ENCODE measurements at places on chromosomes 7 and 10.
A peak's percentile ranks its signal among the peaks of the same experiment; 100 is the strongest.

DNA sequence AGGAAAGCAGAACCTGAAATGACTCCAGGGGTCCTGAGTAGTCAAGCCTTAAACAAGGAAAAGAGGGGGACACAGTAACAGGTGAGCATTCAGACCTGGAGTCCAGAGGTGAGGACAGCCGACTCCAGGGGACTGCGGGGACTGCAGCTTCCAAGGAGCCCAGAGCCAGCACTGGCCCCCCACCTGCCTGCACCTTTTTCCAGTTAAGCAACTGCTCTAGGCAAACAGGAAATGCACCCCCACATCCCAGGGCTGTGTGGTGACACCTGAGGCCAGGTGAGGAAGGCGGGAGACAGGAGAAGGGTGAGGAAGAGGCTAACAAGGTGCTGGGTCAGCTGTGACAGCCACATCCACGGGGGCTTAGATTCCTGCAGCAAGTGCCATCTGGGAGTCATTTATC is 20.1 kb upstream of the EN2 start:
- DNase-seq = no peak

GRCh38 chr10:113073549-113074189 is 123.6 kb downstream of the TCF7L2 start:
- DNase-seq = no peak

- DNase-seq = peak; percentile 2
Observed at GRCh38 chr7:124101173-124101768, 68.4 kb upstream of the TMEM229A start.

GRCh38 chr7:55081068-55081467 is 62.3 kb downstream of the EGFR start:
- no peak for DNase-seq

GRCh38 chr7:96995406-96996110 is 9.8 kb upstream of the DLX6 start:
- no peak for DNase-seq

DNA sequence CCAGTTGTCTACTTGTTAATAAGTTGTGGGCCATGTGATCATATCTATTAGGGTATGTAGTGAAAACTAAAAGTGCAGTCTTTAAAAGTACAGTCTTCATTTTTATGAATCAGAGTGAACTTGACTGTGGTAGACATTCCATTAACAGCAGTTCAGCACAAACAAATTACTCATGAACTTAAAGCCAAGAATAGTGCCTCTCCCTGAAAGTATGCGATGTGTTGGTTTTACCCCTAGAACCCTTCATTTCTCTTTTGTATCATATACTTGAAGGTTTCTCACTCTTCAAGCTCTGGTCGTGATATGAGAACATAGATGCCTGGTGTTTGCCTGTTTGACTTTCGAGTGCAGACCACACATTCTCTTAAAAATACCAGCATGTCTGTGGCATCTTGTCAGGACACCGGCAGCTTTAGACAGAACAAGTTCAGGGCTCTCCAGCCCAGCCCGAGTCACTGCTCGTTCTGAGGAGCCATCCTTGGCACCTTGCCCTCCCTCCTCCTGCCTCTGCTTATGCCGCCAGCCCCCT is 159.3 kb downstream of the LCOR start:
- DNase-seq = peak; percentile 15

DNA sequence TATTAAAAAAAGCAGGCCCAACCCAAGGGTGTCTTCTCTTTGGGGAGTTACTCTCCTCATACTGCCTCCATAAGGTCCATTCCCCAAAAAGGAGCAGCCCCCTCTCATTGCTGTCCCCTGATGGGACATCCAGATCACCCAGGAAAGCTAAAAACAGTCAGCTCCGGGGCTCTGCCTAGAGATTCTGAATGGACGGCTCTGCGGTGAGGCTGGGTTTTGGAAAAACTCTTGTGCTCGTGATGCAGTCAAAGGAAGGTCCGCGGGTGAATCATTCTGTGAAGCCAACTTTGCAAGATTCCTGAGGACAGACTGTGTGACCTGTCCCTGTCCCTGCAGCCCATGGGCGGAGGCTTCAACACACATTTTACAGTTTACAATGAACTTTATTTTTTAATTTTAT is 351.5 kb downstream of the TYW1 start:
- no peak for DNase-seq

DNA sequence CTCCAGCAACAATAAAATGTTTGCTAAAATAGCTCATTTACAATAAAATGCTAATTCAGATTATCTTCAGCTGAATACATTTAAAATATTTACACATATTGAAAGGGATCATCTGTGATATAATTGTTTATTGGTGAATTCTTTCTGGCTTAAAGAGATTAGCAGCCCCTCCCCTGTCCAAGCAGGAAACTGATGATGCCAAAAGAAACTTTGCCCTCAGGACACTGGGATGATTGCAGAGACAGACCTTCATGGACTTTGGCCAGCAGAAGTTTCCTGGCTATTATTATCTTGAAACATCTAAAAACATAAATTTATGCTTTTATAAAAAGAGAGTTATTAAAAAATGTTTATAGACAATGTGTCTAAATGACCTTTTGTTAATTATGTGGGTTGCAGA is 764.9 kb upstream of the MBL2 start:
- DNase-seq = no peak

GRCh38 chr7:87413951-87414793 is 61.3 kb downstream of the ABCB4 start:
- no peak for DNase-seq

GRCh38 chr10:95847007-95847406 is 60.8 kb upstream of the CC2D2B start:
- DNase-seq = no peak

DNA sequence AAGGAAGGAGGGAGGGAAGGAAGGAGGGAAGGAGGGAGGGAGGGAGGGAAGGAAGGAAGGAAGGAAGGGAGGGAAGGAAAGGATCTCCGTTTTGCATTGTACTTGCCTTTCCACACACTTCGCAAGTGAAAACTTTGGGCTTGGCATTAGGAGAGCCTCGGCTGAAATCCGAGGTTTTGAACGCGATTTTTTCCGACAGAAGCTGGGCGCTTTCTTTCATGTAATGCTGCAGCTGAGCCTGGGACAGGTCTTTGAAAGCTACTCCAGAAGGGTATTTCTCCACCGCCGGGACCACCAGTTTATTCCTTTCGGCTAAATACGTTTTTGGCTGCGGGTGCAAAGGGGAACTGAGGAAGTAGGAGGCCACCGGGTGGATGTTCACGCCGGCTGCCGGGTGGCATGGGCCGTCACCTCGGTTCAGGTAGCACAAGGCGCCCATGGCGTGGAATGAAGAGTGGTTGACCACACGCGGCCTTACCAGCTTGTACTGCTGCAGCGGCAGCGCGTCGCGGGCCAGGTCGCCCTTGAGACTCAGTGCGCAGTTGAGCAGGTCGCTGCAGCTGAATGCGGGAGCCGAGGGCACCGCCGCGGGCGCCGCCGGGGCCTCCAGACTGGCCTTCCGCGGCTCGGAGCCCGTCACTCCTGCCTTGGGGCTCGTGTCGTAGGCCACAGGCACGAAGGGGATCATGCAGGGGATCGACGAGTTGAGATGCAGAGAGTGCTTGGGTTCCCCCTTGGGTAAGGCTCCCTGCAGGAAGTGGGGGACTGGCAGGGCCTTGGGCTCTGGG is 825 bp downstream of the FEZF1 start:
- DNase-seq = no peak

- DNase-seq = no peak
Observed at GRCh38 chr7:116616555-116617059, 55.4 kb upstream of the MET start.

GRCh38 chr10:70296406-70296899 is 12.6 kb upstream of the NPFFR1 start:
- no peak for DNase-seq

DNA sequence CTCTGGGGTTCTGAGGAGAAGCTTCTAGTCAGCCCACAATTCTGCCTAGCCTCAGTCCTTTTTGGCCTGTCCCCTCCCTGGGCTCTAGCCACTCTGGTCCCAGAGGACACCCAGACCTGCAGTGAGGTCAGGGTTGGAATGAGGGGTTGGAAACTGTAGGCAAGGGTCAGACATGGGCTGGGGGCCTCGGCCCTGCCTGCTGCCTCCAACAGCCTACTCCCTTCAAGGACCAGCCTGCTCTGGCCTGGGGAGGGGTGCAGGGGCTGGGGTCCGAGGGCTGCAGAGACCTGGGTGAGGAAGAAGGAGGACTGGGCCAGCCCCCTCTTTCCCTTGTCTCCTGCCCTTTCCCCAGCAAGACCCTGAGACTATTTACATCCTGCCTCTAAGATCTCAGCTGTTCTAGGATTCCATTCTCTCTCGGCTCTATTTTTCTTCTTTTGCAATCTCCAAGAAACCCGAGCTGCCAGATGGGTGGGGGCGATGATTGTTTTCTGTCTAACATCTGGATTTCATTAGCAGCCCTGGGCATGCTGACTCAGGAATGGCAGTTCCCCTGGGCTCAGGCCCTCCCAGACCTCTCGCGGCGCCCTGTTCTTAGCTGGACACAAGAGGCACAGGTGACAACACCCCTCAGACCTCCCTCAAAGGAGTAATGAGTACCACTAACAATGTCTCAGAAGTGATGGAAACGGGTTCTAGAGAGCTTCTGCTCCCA is 23.1 kb downstream of the ZCCHC24 start:
- DNase-seq = no peak

GRCh38 chr7:117020591-117020973 is 67.3 kb downstream of the ST7 start:
- DNase-seq = no peak

GRCh38 chr7:24123076-24123475 is 160.9 kb upstream of the NPY start:
- DNase-seq = no peak

- no peak for DNase-seq
Observed at GRCh38 chr10:29546773-29547313, 87.9 kb downstream of the SVIL start.

DNA sequence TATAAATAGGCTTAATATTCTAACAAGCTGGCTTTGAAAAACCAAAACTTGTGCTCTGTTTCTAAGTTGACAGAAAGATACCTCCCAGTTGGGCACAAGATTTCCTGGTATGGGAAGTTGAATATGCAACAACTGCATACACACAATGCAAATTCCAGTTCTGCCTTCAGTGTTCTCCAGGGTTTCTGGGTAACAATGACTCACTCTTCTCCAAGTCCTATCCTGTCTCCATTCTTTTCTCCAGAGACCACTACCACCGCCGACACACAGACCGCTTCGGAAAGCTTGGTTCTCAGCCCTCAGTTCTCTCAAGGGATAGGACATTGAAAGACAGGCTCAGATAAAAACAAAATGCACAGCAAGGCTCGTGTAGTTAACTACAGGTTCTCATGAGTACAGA is 12.2 kb downstream of the PDE1C start:
- DNase-seq = no peak

DNA sequence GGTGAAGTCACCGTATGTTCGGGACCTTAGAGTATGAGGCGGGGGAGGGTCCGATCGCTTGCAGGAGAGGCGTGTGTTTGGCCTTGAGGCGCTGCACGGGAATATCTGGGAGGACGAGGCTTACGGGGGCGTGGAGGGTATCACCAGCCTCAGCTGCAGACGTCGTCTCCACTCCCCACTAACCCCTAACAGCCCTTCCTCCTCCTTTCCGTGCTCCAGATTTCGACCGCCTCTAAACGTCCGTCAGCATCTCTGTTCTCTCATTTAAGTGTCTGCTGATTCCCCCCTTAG is 23.5 kb upstream of the ZNF12 start:
- DNase-seq = no peak

- DNase-seq = no peak
Observed at GRCh38 chr7:54637712-54638396, 95.7 kb downstream of the VSTM2A start.

DNA sequence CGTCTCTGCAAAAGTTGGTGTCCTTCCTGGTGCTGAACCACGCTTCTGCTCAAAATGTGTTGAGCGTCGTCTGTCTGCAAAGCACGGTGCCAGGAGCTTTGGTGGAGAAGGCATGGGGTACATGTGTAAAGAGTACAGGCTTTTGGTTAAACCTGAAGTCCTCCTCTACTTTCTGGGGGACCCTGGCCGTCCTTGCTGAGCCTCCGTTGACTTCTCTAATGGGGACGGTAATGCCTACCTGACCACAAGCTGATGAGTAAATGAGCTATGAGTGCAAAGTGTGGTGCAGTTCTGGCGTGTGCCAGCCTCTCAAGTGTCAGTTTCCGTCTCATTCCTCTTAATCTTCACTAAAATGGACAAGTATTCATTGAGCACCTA is 527 bp upstream of the HERPUD2 start:
- peak; percentile 44 for DNase-seq

- DNase-seq = no peak
Observed at GRCh38 chr10:13708256-13708990, 121.7 kb downstream of the PRPF18 start.

- DNase-seq = no peak
Observed at GRCh38 chr10:115903207-115903606, 369.8 kb downstream of the GFRA1 start.

DNA sequence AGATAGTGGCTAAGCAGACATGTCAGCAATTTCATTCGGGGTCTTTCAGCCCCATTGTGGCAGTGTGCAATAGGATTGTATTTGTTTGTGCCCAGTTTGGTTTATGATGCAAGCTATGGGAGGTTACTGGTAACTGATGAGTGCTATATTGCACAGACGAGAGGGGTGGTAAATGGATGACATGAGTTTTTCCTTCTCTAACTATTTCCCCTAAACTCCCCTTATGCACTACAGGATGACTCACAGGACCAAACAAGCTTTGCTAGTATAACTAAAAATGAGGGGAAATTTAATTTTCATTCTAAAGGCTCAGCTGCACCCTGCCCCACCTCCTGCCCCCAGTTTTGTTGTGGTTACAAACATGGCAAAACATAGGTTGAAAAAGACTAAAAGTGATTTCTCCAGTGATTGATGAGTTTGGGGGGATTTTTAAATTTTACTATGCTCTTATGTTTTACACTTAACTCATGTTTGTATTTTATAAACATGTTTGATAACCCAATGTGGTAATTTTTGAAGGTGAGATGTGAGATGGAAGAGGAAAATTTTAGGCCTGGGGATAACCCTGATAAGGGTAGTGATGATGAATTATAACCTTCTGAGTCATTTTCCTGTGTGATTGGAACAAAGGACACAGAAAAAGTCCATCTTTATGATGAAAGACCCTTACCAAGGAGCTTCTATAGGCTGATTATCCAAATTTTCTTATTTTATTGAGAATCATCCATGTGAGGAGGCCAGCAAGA is 60.8 kb upstream of the NAMPT start:
- peak; percentile 71 for DNase-seq
